ENCODE measurements at places on chromosomes 4 and X.
A peak's percentile ranks its signal among the peaks of the same experiment; 100 is the strongest.

GRCh38 chr4:77820649-77821561, 1.7 kb upstream of the CNOT6L start:
- DNase-seq = peak; percentile 29

- DNase-seq = peak; percentile 70
Observed at GRCh38 chr4:142846108-142846728, at the start of gene INPP4B. TSS of gene INPP4B (minus strand) at chr4:142846301.

DNA sequence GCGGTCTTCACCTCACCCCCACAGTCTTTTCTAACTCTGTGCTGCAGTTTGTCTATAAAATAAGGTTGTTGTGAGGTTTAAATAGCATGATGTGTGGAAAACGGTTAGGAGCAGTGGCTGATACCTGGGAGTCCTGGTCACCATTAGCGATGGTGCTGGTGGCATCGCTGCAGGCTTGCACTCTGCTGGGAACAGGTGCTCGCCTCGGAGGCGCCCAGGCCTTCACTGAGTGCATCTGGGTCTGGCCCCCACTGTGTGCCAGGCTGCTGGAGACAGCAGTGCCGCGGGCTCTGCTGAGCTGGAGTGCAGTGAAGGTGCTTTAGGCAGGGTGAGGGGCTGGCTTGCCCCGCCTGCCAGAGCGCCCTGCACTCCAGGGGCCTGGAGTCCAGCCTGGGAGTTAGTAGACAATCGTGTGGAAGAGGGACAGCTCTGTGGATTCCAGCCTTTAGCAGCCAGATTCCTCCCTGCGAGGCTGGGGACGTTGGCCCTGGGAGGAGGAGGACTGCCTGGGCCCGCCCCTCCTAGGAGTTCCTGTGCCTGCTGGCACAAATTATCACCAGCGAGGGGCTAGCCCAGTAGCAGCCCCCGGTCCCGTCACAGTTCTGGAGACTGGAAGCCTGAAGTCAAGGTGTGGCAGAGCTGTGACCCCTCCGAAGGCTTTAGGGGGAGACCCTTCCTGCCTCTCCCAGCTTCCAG, 7.3 kb downstream of the RGS12 start:
- DNase-seq = no peak

GRCh38 chrX:134990475-134990800, 353 bp upstream of the SMIM10 start:
- no peak for DNase-seq

- DNase-seq = no peak
Observed at GRCh38 chr4:47194036-47194737, 162.8 kb downstream of the GABRB1 start.

GRCh38 chr4:73019462-73020047, 50.0 kb downstream of the COX18 start:
- peak; percentile 21 for DNase-seq

DNA sequence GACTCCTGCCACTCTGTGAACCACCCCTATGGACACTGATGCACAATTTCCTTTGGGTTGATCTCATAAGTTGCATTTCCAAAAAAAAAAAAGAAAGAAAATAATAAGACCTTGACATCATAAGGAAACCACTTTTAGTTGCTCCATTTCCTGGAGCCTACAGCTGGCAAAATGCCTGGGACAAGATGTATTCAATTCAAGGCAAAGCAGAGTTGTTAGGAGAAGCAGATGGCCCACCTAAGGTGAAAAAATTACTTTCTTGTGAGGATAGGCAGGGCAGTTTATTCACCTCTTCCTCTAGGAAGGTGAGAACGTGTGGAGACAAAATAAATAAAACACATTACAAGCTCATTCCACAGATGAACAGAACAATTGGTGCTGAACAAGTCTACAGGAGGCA, 14.1 kb upstream of the SCRG1 start:
- DNase-seq = no peak

DNA sequence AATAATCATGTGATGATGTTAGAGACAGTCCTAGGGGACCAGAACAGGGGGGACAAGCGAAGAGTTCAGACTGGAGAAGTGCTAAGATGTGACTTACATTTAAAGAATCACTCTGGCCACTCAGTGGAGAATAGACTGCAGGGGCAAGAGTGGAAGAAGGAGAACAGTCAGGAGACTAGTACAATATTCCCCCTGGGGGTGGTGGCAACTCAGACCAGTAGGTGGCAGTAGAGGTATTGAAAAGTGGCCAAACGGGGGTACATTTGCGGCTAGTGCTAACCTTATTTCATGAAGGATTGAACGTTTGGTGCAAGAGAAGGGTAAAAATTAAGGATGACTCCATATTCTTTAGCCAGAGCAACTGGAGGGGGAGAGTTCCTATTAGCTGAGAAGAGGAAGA, 2.7 kb upstream of the BMX start:
- peak; percentile 49 for DNase-seq

- no peak for DNase-seq
Observed at GRCh38 chr4:189445613-189446012, 495.1 kb upstream of the FRG1 start.

GRCh38 chrX:81238166-81238565, 36.3 kb downstream of the SH3BGRL start:
- DNase-seq = no peak

DNA sequence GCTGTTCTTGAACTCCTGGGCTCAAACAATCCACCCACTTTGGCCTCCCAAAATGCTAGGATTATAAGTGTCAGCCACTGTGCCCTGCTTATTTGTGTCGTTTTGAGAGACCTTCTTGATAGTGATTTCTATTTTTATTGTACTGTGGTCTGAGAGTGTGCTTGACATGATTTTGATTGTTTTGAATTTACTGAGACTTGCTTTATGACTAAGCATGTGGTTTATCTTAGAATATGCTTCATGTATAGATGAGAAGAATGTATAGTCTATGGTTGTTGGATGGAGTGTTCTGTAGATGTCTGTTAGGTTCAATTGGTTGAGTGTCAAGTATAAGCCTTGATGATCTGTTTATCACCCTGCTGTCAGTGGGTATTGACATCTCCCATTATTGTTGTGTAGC, 789.3 kb downstream of the IL1RAPL1 start:
- no peak for DNase-seq

- peak; percentile 33 for DNase-seq
Observed at GRCh38 chrX:46180258-46180687, 364.9 kb downstream of the ZNF674 start.

DNA sequence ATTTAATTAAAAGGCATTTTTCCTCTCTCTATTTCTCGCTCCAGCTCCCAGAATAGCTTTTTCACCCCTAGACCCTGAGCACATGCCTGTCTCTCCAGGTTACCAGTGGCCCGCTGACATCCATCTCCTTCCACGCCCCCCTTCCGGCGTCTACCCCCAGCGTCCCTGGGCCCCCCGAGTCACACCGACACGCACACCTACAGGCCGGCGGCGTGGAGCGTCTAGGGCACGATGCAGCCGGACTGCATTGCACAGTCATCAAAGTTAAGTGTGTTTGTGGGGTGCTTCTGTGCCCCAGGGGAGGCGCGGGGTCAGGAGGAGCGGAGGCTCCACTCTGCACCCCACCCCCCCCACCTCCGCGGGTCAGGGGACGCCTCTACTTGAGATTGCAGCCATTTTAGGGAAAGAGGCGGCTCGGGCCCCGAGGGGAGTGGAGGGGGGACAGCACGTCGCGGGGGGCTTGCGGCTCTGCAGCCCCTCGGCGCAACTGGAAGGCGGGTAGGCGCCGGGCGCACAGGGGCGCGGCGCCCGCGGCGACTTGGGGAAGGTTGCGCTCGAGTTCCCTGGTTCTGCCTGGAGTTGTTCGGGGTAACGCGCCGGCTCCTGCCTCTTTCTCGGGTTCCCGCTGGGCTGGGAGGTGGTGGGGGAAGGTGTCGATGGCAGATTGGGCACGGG, 112.7 kb downstream of the DHX15 start:
- DNase-seq = no peak

Data from activated CD8-positive, alpha-beta T cell treated with anti-CD3 and anti-CD28 coated beads, Interleukin-2, amount 10 ng/mL, durations not matched to agents 7 days and 5 days (primary cell).